ENCODE measurements at places on chromosomes 5 and 9.

DNA sequence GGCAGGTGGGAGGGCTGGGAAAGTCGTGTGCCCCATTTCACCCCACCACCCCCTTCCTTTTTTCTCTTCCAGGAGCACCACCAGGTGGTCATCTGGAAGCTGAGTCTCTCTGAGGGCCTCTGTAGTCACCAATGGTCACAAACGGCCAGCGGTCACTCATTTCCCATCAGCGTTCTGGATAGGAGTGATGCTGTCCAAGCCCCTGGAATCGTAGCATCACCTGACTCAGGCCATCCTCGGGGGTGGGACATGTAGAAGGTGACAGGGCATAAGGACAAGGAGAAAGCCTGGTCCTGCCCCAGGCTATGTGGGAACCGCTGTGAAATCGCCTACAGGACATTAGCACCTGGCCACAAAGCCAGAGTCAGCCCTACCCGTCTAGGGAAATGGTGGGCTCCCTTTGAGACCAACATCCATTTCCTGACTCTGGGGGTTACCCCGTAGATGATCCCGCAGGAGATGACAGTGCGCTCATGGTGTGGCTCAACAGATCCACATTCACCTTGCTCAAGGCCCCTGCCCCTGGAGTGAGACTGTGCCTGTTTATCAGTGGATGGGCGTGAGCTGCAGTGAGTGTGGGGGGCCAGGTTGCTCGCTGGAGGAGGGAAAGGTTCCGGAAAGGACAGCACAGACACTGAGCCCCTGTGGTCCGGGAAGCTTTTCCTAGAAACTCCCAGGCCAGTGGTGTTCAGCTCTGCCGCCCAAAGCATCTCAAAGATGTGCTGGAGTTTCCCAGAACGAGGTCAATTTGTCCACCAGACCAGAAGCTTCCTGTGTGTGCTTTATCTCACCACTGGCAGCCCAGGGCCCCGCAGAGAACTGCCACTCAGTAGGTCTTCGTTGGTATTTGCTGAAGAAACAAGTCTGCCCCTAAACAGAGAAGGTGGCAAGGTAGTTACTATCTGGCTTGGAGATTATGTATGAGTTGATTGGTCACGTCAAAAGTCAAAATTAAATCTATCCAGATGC is 61.1 kb upstream of the UNC5A start:
- DNase-seq, result no peak

DNA sequence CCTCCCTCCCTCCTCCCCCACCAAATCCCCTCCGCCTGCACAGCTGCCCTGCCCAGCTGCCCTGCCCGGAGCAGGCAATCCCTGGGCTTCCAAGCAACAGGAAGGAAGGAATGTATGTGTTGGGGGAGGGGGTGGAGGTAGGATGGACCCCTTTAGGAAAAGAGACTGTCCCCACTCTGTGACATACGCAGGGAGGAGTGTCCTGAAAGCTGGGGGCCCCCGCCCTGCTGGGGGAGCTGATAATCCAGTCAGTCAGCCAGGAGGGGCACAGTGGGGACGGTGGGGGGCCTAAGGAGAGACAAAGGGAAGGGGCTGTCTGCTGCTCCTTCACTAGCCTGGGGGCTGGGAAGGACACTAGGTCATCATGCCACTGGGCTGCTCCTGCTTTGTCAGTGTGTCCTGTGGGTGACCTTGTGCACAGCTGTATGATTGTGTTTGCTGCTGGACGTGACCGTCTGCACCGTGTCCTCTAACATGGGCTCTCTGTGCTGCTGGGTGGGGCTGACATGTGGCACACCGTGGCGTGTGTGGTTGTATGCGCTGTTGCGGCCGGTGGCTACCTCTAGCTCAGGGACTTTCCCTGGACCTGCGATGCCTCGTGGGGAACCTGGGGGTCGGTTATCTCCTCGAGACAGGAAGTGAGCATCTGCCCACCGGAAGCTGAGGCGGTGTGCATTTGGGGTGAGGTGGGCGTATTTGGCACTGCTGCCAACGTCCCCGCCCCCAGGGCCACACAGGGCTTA is 3.0 kb downstream of the N4BP3 start:
- no peak for DNase-seq

- peak; percentile 72 for DNase-seq
These were observed 93.6 kb upstream of the PITX1 start for GRCh38 chr5:135127439-135128240.

- DNase-seq, result peak; percentile 41
These were observed 642 bp upstream of the ITGA1 start for GRCh38 chr5:52786949-52787599.

GRCh38 chr5:157535042-157535865 is 40.3 kb downstream of the ADAM19 start:
- peak; percentile 49 for DNase-seq

GRCh38 chr9:70117835-70118319 is 74.2 kb downstream of the MAMDC2 start:
- DNase-seq, result no peak

GRCh38 chr5:102196481-102196880 is 99.6 kb downstream of the SLCO4C1 start:
- DNase-seq, result no peak

GRCh38 chr9:68861436-68861835 is 152.5 kb downstream of the PRKACG start:
- DNase-seq, result no peak

GRCh38 chr9:122835313-122835731 is 6.9 kb upstream of the PDCL start:
- no peak for DNase-seq

DNA sequence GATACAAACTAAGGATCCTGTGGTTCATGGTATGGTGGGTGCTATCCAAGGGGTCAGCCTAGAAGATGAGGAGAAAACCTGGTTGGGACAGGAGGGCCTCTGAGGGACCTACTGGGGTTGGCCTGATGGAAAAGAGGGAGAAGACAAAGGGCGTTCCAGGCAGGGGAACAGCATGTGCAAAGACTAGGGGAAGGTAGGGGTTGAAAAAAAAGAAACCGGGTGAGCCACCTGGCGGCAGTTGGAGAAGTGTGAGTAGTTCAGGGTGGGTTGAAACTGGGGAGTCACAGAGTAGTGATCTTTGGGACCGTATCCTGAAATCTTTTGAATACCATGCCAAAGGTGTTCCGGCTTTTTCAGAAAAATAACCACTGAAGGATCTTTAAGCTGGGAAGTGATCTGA is 8.7 kb upstream of the GABRP start:
- DNase-seq, result no peak

- DNase-seq, result no peak
These were observed 14.9 kb upstream of the CTXN3 start for GRCh38 chr5:127634007-127634406.

- no peak for DNase-seq
These were observed 112.9 kb downstream of the SPATA31D1 start for GRCh38 chr9:82101475-82101874.

- no peak for DNase-seq
These were observed 22.0 kb upstream of the GTF3C5 start for GRCh38 chr9:133008824-133009223.

DNA sequence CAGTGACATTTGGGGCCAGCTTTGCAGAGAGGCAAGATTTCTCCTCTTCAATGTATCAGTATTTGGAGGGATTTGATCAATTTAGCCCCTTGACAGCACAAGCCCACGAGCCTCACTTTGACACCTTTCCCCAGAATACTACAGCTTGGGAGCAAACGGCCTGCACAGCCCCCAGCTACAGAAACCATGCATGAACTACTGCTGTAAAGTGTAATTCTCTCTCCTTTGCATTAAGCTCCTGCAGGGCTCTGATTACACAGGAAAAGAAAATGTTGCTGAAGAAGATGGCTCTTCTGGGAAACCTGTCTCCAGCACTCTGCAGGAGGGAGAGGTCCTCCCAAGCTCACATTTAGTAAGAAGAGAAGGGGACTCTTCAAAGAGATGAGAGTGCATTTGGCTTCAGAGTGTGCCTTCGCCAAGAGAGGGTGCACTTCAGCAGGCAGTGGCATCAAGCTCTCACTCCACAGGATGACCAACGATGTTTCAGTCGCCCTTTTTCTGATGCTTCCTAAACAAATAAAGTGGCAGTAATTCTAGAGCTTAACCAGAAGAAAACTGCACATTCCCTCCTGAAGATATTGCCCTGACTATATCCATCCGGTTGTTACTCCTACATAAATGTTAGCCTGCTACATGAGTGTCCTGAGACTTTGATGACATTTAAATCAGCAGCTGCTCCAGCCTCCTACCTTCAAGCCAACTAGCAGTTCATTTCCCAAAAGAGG is 272.2 kb downstream of the AUH start:
- DNase-seq, result peak; percentile 36

DNA sequence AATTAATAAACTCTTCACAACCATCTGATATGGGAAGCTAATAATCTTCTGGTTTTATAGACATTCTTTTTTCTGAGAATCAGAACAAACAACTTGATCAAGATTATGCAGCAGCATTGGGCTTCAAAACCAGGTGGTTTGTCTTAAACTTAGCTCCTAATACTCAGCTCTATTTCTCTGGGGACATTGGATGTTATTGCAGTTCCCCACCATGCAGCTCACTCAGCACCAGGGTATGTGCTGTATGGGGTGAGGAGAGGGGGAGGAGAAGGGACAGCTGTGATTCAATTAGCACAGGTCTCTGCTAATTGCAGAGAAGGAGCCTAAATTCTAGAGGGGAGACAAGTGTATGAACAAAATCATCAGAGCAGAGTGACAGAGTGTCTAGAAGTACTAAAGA is 210.7 kb upstream of the TNC start:
- DNase-seq, result no peak

DNA sequence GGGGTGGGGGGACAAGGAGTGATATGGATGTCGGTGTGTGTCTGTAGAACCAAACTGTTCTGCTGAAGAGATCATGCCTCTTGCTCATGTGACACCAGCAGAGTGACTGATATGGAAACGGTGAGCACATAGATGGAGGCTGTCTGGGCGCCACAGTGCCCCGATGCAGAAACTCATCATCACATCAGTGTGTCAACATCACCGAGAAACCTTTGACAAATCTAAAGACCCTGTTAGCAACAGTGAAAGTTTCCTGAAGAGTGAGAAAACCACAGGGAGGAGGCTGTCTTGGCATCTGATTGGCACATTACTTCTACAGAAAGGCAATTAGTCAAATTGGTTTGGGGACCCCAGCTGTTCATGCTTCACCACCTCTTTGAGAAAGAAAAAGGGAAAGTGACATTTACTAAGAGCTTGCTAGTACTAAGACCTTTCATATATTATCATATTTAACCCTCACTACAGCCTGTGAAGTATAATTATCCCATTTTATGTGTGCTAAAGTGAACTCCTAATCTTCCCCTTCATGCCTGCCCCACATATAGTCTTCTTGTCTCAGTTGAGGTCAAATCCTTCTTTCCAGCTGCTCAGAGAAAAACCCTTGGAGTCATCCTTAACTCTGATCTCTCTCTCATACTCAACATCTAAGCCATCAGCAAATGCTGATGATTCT is 25.6 kb downstream of the CSF2 start:
- DNase-seq, result no peak

- no peak for DNase-seq
These were observed 92.6 kb downstream of the EFNA5 start for GRCh38 chr5:107578051-107578635.

- DNase-seq, result peak; percentile 23
These were observed 227.0 kb downstream of the PDE4D start for GRCh38 chr5:59666440-59667068.

GRCh38 chr9:91972076-91972626 is 22.1 kb upstream of the ROR2 start:
- no peak for DNase-seq

DNA sequence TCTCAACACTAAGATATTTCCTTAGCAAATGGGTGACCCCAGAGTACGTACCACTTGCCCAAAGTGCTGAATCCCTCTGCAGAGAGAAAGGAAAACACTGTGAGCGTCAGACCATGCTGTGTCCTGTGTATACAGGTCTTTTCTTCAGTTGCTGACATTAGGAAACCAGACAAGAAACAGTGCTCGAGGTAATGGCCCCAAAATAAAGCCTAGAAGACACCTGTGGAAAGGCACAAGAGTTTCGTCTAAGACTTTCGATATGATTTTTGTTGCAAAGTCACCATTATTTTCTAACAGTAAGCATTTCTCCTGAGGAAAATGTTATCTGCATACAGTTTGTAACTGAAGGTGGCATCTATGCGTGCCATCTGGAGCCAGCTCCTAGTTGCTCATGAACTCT is 62.0 kb upstream of the SIMC1 start:
- no peak for DNase-seq

- no peak for DNase-seq
These were observed 704 bp downstream of the CCDC112 start for GRCh38 chr5:115295777-115296123.

DNA sequence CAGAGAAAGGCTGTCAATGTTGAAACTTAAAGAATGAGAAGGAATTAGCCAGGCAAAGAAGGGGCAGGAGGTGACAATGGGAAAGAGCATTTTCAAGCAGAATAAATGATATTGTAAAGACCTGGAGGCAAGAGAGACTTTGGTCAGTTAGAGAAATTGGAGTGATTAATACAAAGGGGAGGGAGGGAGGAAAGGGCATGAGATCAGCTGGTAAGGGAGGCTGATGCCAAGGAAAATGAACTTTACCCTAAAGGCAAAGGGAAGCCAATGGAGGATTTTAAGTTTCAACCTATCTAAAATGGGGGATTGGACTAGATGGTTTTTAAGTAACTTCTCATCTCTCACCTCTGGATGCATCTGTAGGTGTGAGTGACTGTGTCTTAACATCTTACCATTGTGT is 23.3 kb downstream of the C5 start:
- no peak for DNase-seq

- DNase-seq, result no peak
These were observed 116.0 kb downstream of the ZNF354C start for GRCh38 chr5:179176166-179176565.

DNA sequence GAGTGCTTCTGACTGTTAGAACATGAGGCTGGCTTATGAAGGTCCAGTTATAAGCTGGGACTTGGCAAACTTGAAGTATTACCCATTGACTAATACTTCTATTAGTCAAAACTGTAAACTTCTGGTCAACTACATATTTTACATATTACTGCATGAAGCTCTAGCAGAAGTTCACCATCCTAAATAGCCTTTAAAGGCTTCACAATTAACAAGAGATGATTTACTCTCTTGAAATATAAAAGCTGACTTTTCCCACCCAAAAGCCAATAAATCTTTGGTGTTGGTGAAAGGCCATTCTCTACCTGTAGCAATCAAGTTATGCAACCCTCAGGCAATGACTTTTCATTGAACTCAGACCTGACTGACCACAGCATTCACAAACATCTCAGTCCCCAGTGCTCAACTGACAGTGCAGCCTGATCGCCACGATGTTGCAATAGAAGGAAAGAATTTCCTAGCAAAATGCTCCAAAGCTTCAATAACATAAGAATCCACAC is 345.6 kb downstream of the EBF1 start:
- DNase-seq, result no peak

- DNase-seq, result no peak
These were observed 154.3 kb upstream of the IRX2 start for GRCh38 chr5:2905741-2906140.

- DNase-seq, result no peak
These were observed 67.9 kb upstream of the CHSY3 start for GRCh38 chr5:129836321-129836720.

GRCh38 chr5:137609127-137609526 is 110.0 kb upstream of the SPOCK1 start:
- no peak for DNase-seq

GRCh38 chr5:173041881-173042762 is 14.0 kb upstream of the CREBRF start:
- DNase-seq, result no peak

Measured in left colon (tissue), 2 donors.